Fibroblast of skin of right biceps (primary cell): ENCODE measurements at places on chromosomes 16 and 17.

GRCh38 chr17:30920282-30920681 lies 1.5 kb upstream of the ADAP2 start:
- DNase-seq: no peak

GRCh38 chr17:56309897-56310296 lies 156.6 kb downstream of the ANKFN1 start:
- no peak for DNase-seq

- peak; percentile 83 for DNase-seq
Observed at GRCh38 chr16:25126820-25127232, 15.3 kb downstream of the LCMT1 start.

GRCh38 chr17:16915752-16916556 lies 56.0 kb downstream of the TNFRSF13B start:
- peak; percentile 54 for DNase-seq

GRCh38 chr17:5621026-5621425 lies 36.7 kb upstream of the NLRP1 start:
- DNase-seq: no peak

DNA sequence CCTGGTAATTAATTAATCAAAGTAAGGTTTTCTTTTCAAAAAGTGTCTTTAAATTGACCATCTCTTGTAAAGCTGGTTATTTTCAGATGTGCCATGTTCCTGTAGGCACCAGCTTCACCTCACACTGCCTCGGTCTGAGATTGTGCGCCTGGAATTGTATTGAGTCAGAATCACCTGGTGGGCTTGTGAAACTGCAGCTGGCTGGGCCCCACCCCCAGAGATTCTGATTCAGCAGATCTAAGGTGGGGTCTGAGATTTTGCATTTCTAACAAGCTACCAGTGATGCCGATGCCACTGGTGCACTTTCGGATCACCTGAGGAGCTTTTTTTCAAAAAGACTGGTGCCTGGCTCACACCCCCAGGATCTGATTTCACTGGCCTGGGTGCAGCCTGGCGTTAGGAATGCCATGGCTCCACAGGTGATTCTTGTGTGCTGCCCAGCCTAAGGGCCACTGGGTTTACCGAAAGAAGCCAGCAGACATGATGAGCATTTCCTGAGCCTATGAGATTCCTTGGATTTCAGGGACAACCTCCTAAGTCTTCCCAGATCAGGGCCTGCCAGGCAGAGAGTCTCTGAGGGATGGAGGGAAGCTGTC lies 59.2 kb upstream of the TOB1 start:
- DNase-seq: no peak

GRCh38 chr16:5216441-5217080 lies 119.0 kb upstream of the EEF2KMT start:
- no peak for DNase-seq
